ENCODE measurements at places on chromosomes 16 and 17.

- no peak for DNase-seq
Measured at GRCh38 chr17:29172589-29172988, 7.6 kb downstream of the MYO18A start.

DNA sequence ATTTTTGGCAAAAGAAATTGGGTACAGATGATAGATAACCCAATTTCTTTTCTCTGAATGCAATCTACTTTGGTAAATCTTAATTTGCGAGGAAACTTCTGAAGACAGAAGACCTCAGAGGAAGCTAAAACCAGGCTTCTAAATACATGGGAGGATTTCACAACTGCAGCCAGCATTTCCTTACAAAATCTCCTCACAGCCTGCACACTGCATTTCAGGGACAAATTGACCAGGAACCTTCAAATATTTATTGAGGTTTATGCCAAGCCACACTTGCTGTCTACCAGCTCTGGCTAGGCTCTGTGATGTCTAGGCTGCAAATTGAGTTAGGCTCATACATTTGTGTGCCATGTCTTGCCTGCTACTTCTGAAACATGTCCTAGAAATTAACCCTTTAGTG, 167.3 kb upstream of the CDH5 start:
- no peak for DNase-seq

GRCh38 chr17:34811561-34811960, 149.7 kb downstream of the CCT6B start:
- DNase-seq = no peak

DNA sequence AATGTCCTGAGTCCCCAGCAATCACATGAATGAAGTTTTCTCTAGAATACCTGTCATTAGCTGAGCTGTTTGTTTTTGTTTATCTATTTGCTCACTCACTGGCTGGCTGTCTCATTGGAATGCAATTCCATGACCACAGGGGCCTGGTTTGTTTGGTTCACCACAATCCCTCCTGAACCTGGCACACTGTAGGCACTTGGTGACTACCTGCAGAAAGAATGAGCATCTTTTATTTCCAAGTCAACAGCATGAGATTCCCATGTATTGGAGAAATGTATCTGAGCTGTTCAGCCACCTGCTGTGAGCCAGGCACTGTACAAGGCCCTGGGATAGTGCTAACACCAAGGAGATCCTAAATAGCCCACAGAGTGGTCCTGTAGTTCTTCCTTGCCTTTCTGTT, 345.1 kb downstream of the XYLT1 start:
- DNase-seq = no peak

- no peak for DNase-seq
Measured at GRCh38 chr17:33895491-33895890, 359.6 kb upstream of the CCL2 start.

DNA sequence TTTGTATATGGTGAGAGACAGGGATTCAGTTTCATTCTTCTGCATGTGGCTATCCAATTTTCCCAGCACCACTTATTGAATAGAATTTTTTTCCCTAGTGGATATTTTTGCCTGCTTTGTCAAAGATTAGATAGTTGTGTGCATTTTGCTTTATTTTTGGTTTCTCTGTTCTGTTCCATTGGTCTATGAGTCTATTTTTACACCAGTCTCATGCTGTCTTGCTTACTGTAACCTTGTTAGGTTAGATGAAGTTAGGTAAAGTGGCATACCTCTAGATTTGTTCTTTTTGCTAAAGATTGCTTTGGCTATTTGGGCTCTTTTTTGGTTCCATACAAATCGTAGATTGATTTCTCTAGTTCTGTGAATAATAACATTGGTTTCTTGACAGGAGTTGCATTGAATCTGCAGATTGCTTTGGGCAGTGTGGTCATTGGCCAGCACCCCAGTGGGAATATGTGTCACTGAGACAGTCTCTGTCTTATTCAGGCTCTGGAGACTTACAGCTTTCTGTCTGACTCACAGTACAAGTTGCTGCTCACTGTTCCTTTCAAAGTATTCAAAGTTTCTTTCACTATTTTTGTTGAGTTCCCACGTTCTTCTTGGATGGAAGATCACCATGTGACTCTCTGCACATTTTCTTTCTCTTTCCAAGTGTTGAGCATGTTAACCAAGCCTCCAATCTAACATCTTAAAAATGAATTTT, 709.1 kb downstream of the CDH11 start:
- DNase-seq = no peak

DNA sequence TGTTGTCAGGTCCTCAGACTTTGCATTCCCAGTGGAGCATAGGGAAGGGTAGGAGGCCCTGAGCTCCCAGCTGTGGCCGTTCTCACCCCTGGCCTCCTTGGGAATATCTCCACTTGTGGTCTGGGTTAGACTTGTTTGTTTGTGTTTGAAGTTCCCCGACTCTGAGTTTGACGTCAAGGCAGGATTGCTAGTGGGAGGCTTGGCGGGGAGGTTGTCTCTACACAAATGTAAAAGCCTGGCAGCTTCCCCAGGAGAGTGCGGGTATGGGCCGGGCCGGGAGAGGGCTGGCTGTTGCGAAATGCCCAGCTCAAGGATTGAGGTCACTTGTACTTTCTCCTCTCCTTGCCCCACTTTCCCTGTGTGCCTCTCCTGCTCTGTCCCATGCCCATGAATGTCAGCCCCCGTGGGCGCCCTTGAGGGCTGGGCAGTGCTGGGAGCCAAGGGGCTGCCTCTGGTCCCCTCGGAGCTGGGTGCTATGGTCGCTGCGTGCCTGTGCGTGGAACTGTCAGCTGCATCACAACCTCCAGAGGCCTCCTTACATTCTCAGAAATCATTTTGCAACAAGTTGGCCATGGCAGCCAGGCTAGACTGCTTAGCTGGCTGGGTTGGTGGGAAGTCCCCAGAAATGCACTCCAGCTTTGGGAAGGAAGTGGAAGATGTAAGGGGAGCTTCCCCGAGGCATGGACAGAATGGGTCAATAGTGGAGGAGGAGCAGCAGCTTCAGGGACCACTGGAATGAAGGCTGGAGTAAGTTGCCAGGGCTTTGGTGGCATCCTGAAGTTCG, 84.3 kb downstream of the KSR1 start:
- peak; percentile 75 for DNase-seq

Data from head of caudate nucleus (tissue), 42 donors.